Stimulated activated CD4-positive, alpha-beta T cell treated with anti-CD3 and anti-CD28 coated beads, Interleukin-4, amount 100 ng/mL, for 24 hours (primary cell): ENCODE measurements at places on chromosomes 5 and 9.
A peak's percentile ranks its signal among the peaks of the same experiment; 100 is the strongest.

GRCh38 chr9:98846081-98846480 is 38.6 kb downstream of the GALNT12 start:
- DNase-seq, result no peak

GRCh38 chr5:138655530-138656190 is 80.5 kb upstream of the HSPA9 start:
- DNase-seq, result no peak

- no peak for DNase-seq
These were observed 23.3 kb upstream of the SUB1 start for GRCh38 chr5:32562056-32562455.

- DNase-seq, result no peak
These were observed 4.6 kb downstream of the FLT4 start for GRCh38 chr5:180644825-180645273.

DNA sequence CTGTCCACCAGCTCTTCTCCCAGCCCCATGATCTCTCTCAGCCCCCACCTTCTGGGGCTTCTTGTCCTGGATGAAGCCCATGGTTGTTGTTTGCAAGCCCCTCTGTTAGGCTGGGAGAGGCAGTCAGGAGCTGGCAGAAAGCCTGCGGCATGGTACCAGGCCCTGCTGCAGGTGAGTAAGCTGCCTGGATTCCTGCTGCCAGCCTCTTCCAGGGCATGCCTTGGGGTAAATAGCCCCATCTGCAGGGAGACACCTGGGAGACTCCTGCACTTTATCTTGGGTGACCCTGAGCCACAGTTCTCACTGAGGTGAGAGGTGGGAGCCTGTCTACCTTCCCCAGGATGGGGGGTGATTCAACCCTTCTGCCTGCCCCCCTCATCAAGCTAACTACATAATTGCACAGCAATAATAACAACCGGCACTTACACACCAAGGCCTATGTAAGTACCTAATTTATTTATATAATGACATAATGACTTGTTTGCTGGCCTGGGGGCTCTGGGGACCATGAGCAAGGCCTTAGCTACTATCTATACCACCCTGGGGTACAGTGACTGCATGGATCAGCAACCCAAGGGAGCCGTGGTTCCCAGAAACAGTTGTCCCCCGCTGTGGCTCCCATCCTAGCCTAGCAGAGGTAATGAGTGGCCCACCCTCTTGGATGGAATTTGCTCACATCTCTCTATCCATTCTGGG is 116.0 kb downstream of the PSD2 start:
- no peak for DNase-seq

DNA sequence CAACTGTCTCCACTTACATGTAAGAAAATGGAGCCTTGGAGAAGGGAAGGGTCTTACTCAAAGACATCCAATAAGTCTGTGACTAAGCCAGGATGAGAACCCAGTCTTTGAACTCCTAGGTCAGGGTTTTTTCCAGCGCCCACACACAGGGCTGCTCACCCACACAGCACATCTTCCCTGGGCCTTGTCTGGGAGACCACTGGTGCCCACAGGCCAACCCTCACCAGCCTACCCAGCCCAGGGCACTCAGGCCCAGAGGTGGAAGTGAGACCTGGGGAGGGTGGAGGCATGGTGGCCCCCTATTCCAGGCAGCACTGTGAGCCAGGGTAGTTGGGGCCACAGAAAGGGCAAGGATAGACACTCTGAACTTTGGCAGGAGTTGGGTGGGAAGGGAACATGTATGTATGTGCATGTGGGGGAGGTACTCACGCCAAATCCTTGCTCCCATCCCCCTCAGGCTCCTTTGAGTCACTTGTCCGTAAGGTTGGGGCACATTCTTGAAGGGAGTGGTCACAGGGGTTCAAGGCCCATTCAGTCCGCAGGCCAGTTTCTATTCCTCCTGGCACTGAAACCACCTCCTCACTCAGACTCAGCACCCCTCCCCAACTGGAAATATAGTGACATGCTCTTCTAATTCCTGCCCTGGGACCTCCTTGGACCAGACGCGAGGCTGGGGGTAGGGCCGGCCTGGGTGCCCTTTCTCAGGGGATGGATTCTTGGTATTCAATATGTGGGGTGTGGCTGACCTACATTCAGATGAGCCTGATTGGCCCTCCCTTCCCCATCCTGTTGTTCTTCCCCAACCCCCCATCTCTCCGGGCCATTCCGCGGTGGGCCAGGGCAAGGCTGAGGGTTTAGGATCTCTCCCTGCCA is 2.9 kb upstream of the SLC4A9 start:
- no peak for DNase-seq

DNA sequence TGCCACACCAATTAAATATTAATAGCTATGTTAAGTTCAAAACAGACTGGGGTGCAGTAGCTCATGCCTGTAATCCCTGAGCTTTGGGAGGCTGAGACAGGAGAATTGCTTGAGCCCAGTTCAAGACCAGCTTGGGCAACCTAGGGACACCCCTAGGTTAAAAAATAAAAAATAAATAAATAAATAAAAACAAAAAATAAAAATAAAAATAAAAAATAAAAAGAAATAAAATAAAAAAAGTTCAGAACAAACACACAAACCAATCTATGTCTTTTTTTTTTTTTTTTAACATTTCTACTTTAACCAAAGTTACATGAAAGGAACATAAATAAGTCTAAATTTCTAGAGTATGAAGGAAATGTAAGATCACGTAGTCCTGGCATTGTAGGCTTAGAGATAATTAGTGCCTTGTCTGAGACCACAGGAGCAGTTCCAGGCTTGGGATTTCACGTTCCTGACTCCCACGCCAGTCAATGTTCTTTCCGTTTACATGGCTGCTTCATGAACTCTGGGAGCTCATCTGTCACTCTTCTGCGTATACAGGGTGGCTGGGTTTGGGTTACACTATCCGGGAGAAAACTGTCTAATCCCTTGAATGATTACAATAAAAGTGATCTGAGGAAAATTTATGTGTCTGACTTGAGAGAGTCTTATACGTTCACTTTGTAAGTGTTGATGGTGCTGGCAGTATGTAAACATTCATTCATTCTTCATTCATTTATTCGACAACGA is 85.2 kb downstream of the KIAA1958 start:
- no peak for DNase-seq

DNA sequence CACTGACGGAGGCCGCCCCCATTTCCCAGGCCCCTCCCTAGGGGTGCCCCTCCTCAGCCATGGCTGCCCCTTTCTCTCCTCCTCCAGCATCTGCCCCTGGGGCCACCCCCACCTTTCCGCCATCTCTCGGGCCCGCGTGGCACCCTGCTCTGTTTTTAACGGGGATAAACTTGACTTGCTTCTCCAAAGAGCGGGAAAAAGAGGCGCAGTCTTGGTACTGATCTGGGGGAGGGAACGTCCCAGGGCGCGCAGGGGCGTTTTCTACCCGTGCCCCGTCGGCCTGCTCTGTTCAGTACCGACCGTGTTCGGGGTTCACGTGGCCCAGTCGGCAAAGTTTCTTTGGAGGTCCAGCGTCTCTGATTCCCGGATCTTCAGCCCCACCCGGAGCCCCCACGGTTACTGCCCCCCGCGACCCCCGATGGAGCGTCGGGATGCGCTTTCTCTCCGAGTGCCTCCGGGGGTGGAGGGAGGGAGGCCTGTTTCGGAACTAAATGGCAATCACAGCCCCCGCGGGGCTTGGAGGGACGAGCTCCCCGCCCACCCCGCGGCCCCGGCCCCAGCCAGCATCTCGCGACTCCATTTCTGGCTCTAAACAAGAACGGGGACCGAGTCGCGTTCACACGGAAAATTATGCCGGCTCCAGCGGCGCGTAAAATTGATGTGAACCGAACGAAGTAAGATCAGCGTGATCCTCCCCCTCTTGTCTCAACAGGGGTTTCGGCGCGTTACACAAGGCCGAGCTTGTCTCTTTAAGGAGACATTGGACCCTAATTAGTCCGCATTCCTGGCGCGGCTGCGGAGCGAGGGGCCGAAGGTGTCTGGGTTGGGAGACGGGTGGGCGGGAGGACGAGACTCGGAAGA is 1.1 kb upstream of the TLE4 start:
- DNase-seq, result peak; percentile 46

DNA sequence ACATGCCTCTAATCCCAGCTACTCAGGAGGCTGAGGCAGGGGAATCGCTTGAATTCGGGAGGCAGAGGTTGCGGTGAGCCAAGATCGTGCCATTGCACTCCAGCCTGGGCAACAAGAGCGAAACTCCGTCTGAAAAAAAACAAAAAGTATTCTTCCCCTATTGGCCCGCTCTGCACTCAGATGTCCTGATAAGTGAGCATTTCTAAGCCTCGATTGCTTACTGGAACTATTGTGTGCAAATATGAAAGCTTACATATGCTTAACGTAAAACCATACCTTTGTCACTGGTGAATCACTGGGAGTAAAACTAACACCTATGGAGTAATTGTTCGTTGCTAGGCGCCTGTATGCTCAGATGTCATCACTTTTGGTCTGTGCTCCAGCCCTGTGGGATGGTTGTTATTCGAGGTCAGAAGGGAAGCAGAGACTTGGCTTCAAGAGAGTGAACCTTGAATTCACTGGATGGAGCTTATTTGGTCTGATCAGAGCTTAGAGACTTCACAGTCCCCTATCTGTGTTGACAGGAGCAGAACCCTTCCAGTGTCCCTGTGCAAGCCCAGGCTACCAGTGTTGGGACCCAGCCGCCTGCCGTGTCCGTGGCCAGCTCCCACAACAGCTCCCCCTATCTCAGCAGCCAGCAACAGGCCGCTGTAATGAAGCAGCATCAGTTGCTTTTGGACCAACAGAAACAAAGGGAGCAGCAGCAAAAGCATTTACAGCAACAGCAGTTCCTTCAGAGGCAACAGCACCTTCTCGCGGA is 25.3 kb upstream of the LTC4S start:
- no peak for DNase-seq
